A673 (cell line): ENCODE measurements at places on chromosomes 2 and 18.

DNA sequence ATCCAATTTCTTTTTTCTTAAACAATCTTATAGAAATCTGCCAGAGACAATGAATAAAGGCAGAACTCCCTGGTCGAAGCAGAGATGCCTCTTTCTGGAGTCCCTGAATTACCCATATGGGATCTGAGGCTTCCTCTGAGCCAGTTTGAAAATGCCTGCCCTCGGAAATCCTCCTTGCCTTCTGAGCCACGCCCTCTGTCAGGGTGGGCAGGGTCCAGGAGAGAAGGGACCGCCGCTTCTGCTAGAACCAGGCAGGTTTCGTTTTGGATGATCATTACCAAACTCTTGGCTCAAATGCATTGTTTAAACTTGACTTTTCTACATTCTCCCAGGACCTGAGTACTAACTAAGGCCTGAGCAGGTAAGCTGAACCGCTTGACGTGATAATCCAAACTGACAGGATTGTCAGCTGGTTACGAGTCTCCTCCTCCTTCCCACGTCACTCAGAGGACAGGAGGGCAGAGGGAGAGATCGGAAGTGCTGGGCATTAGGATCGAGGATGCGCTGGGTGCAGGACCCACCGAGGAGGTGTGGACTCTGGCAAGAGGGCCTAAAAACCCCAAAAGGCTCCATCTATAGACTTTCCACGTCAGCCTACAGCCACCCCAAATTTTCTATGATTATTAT, 128.4 kb downstream of the KLHL29 start:
- no peak for DNase-seq

GRCh38 chr2:211181626-211182025, 625.2 kb downstream of the CPS1 start:
- no peak for DNase-seq

DNA sequence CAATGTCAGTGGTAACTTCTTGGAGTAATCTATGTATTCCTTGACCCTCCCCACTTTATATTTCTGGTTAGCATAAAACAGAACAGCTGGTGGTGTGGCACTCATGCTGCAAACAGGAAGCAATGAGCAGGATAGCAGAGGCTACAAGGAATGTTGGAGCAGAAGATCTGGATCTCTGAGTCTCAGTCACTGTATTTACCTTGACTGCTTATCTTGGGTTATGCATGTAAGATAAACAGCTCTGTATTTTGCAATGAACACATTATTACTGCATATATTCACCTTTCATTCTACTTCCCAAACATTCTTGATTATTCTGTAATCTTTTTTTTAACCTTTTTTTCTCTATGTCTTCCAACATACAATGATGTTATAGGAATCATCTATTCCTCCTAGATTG, 977.9 kb upstream of the CNTNAP5 start:
- no peak for DNase-seq

DNA sequence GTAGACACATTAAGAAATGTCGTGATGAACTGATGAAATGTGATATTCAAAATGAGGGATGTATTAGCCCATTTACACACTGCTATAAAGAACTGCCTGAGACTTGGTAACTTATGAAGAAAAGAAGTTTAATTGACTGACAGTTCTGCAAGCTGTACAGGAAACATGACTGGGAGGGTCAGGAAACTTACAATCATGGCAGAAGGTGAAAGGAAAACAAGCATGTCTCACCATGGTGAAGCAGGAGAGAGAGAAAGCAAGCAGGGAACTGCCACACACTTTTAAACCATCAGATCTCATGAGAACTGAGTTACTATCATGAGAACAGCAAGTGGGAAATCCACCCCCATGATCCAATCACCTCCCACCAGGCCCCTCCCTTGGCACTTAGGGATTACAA, 1010.8 kb upstream of the CELF4 start:
- no peak for DNase-seq

GRCh38 chr2:202405798-202406197, 29.7 kb downstream of the BMPR2 start:
- no peak for DNase-seq

DNA sequence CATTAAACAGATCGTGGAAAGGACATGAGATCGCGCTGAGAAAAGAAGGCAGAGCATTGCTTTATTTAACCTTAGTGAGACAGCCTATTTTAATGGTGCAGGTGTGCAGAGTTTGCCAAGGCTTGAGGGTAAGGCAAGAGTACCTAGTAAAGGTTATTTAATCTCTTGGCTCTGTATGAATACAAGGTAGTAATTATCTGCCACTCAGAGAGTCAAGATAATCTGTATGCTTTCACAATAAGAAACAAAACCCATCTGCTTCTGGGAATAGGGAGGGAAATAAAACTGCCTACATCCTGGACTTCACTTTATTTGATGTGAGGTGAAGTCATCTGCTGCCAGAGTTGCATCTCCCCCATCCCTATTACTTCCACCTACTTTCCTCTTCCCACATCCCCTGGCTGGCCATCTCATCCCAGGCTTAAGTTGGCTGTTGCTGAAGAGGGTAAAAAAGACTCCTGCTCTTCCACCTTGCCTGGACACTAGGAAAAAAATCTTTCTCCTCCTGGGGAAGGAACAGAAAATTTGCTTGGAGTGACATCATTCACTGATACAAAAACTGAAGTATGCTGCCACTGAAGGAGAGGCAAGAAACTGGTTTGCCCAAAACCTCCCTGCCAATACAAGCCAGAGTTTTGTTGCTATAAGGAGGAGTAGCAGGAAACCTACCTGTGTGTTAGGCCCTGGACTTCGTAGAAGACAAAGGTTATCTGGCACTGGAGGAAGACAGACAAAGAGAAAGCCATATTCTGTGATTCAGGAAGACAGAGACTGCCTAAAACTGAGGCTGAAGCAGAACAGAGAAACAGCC, 35.8 kb upstream of the ARHGAP25 start:
- DNase-seq, result no peak

GRCh38 chr2:54206596-54206995, 49.4 kb downstream of the TSPYL6 start:
- peak; percentile 76 for DNase-seq

DNA sequence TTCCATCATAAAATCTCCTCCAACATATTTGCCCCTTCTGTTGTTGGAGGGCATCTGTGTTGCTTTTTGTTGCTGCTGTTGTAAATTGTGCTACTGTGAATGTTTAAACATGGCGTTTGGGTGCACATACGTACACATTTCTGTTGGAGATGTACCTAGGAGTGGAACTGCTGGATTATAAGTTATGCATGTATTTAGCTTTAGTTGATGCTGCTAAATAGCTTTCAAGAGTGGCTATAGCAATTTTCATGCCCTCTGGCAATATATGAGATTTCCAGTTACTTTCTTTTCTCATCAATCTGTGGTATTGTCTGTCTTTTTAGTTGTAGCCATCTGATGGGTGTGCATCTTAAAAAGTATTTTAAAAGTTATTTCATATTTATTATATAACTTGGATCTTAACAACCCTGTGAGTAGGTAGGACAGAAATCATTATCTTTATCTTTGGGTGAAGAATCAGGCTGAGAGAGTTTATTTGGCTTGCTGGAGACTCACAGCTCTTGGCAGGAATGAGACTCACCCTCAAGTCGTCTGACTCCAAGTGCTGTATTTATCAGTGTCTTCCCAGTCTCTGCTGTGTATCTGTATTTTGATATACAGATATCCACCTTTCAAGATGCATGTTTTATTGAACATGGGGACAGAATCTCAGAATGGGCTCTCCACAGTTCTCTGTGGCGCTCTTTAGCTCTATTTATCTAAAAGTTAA, 16.9 kb downstream of the ZNF236 start:
- DNase-seq, result no peak
